Activated T-cell treated with anti-CD3 and anti-CD28 coated beads, Interleukin-2, amount 50 U/mL, for 72 hours (primary cell): ENCODE measurements at places on chromosomes 1 and 21.
A peak's percentile ranks its signal among the peaks of the same experiment; 100 is the strongest.

DNA sequence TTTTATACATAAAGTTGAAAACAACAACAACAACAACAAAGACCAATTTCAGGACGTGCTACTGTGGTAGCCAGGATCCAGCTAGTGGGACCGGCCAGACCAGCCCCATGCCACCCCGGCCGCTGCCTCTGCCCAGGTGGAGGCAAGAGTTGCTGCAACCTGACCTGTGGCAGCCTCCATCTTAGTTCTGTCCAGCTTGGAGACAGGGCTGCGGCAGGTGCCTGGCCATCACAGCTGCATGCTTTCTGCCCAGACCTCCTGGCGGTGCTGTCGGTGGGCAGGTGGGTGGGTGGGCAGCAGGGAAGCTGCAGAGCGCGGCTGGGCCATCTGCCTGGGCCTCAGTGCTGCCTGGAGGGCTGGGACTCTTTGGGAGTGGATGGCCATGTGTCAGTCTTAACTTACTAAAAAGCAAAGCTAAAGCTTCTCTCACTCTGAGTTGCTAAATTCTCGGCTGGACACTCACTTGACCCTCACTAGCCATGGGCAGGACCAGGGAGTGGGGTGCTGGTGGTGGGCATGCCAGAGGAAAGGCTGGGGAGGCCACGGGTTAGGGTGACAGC is 38.6 kb downstream of the KIAA1614 start:
- no peak for DNase-seq

GRCh38 chr1:231512147-231512698 is 16.2 kb upstream of the TSNAX start:
- no peak for DNase-seq

DNA sequence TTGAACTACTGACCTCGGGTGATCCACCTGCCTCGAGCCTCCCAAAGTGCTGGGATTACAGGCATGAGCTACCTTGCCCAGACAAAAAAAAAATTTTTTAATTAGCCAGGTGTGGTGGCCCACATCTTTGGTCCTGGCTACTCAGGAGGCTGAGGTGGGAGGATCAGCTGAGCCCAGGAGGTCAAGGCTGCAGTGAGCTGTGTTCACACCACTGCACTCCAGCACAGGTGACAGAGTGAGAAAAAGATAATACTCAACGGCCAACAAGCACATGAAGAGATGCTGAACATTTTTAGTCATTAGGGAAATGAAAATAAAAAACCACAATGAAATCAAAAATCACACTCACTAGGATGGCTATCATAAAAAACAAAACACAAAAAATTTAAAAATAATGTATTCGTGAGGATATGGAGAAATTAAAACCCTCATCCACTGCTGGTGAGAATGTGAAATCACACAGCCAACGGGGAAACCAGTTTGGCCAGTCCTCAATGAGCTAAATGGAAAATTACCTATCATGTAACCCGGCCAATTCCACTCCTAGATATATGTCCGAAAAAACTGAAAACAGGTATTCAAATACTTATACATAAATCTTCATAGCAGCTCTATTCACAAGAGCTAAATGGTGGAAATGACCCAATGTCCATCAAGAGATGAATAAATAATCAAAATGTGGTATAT is 41.2 kb downstream of the ENAH start:
- no peak for DNase-seq

DNA sequence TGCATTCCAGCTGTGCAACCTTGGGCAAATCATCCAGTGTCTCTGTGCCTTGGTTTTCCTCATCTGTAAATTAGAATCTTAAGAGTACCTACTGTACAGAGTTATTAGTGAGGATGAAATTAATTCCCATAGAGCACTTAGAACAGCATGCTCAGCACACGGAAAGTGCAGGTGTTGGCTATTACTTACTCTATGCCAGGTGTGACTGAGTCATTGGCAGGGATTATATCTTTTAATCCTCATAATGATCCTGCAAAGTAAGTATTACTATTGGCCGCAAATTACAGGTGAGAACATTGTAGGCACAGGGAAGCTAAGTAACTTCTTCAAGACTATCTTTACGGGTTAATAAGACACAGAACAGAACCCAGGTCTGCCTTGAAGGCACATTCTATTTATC is 6.3 kb upstream of the UBE2U start:
- DNase-seq: no peak

- no peak for DNase-seq
Measured at GRCh38 chr1:51019811-51020210, 49.8 kb downstream of the CDKN2C start.

- peak; percentile 54 for DNase-seq
Measured at GRCh38 chr21:33403128-33403785, at the start of gene IFNGR2. IFNGR2 (plus strand) TSS chr21:33403413; CDS start chr21:33403544, 131 bp downstream.

GRCh38 chr1:155099331-155099730 is 20.7 kb downstream of the EFNA3 start:
- no peak for DNase-seq

- DNase-seq: no peak
Measured at GRCh38 chr21:31286621-31287020, 57.4 kb downstream of the TIAM1 start.
